ENCODE measurements at places on chromosomes 13 and 19.

GRCh38 chr13:70405266-70405665 is 297.0 kb upstream of the KLHL1 start:
- DNase-seq: no peak

DNA sequence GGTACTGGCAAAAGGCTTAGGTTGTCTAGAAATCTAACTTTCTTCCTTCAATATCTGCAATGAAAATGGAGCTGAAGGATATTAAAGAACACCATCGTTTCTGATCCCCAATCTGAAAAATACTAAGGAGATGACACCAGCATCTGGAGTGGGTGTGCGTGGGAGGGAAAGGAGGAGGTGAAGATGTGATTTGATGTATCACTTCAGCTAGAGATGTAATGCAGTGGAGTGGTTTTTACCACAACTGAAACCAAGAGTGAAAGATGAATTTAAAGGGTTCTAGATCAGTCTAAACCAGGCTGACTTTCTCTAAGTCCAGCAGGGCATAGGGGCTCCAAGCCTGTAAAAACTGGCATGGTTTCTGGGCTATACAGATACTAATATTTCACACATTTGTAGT is 148.4 kb downstream of the AKAP11 start:
- no peak for DNase-seq

DNA sequence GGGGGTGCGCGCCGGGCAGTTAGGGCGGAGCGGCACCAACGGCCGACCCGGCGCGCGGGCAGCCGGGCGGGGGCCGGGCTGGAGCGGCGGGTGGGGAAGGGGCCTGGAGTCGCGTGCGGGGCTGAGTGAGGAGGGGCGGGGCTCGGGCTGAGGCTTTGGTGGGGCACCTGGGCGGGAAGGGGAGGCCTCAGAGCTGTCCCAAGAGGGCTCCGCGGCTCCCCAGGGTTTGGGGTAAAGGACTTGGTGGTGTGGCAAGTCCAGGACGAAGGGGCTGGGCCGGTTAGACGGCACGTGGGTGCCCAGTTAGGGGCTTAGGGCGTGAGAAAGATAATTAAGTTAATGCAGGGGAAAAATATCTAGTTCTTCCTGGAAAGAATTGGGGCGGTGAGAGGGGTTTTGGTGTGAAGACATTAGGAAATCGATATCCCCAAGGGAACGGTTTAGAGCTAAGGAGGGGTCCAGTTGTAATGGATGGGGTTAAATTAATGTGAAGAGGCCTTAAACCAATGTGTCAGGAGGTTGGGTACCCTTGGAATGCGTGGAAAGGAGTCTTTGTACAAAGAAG is 496 bp downstream of the ZNF574 start:
- no peak for DNase-seq

DNA sequence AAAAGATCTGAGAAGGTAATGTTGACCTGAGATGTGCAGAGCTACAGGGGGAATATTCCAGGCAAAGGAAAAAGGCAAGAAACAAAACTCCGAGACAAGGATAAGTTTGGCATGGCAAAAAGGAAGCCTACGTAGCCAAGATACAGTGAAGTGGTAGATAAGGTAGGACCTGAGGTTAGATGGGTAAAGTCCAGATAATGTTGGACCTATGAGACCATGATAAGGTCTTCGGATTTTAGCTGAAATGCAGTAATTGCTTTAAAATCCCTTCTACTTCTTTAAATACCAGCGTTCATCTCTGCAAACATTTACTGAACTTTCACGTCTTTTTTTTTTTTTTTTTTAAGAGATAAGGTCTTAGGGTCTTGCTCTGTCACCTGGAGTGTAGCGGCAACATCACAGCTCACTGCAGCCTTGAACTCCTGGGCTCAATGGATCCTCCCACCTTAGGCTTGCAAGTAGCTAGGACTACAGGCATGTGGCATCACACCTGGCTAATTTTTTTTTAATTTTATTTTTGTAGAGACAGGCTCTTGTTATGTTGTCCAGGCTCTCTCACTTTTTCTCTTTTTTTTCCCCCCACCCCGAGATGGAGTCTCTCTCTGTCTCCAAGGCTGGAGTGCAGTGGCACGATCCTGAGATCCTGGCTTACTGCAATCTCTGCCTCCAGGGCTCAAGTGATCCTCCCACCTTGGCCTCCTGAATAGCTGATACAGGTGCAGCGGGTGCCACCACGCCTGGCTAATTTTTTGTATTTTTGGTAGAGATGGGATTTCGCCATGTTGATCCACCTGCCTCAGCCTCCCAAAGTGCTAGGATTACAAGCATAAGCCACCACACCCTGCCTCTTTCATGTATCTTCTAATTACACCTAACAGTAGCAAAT is 4.2 kb upstream of the WBP4 start:
- no peak for DNase-seq

DNA sequence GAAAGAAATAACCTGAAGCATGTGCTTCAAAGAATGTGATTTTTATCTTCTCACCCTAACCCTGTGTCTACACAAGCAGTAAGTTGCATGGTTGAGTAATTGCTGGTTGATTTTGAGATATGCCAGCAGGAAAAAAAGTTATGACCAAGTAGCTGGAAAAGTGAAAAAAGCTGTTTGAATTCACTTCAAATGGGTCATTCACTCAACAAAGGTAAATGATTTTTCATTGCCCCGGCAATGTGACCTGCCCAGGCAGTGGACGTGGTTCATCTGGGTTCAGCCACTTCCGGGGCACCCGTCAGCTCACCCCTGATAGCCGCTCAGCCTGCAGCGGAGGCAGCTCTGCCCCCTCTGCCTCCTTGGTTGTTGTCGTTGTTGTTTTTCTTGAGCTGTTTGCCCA is 18.5 kb downstream of the TNFRSF19 start:
- no peak for DNase-seq

DNA sequence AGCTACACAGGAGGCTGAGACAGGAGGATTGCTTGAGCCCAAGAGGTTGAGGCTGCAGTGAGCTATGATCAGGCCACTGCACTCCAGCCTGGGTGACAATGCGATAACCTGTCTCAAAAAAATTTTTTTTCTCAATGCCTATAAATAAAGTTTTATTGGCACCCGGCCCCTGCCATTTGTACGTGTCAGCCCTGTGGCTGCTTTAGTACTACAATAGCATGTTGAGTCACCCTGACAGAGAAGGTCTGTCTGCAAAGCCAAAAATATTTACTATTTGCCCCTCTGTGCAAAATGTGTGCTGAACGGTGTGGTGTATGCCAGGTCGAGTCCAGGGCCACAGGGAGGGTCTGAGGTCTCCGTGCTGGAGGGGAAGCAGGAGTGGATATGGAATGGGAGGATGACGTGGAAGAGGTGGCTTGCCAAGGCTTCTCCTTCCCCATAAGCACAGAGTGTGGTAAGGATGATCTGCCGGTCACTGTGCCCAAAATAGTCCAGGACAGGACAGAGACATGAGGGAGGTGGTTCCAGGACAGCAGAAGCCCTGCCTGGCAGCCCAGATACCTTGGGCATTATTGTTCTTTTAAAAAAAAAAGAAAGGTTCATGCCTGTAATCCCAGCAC is 10.0 kb downstream of the NMRK2 start:
- no peak for DNase-seq

Measured in cerebellar nuclear complex (tissue), 1 donor.